ENCODE measurements at places on chromosomes 12 and 14.

GRCh38 chr12:111650912-111651311 lies 34.8 kb downstream of the BRAP start:
- no peak for DNase-seq

DNA sequence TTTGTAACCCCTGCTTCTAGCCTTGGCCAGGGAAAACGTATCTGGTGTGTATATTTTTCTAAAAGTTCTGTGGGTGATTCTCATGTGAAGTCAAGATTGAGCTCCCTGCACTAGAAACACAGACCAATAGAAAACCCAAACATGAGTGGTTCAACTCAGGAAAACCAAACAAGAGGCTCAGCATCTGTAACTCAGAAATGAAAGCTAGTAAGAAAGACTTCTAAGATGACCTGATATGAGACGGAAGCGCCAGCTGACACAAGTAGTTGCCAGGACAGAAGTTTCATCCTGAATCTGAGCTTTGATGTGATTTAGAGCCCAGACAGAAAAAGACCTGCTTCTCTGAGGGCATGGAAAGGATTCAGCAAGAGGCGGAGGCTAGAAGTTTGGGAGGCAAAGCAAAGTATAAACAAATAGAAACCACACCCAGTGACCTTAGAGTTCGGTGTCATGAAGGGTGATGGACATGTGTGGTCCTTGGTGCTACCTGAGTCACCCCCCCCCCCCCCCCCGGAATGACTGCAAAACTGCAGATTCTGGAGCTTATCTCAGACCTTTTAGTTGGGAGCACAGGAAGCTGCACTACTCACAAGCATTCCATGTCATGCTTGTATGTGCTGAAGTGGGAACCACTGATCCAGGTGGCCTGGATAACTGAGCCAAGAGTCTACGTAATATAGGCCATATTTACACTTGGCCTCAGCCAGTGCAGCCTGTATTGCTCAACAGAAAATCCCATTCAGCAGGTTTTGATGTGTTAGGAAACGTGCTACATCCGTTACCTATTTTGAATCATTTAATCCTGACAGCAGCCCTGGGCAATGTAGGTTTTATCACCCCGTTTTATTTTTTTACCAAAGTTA lies 191.3 kb downstream of the ANO6 start:
- DNase-seq = no peak

DNA sequence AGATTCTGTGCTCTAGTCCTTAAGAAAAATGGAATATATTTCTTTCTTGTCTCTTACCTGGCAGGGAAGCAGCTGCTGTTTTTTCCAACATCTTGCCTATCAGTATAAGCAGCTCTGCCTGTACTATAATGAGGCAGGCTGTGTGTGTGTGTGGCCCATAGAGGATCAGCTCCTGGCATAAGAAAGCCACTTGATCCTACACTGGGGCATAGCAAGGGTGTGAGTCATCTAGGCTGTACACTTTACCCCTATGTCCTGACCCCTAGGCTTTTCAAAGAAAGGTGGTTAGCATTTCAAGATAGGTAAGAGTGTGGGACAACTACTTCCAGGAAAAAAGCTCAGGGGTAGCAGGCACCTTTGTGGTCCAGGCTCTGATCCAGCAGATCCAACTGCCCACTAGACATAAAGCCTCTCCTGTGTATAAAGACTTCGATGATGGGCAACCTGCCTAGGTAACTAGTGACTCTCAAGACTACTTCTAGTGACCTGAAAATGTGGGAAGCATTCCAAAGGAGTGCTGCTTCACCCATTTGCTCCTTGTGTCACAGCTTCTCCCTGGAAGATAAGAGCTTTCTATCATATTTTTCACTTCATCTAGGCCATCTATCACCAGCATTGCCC lies 4.9 kb upstream of the SENP1 start:
- DNase-seq = no peak

- no peak for DNase-seq
Measured at GRCh38 chr14:95095996-95096395, 61.3 kb downstream of the DICER1 start.

DNA sequence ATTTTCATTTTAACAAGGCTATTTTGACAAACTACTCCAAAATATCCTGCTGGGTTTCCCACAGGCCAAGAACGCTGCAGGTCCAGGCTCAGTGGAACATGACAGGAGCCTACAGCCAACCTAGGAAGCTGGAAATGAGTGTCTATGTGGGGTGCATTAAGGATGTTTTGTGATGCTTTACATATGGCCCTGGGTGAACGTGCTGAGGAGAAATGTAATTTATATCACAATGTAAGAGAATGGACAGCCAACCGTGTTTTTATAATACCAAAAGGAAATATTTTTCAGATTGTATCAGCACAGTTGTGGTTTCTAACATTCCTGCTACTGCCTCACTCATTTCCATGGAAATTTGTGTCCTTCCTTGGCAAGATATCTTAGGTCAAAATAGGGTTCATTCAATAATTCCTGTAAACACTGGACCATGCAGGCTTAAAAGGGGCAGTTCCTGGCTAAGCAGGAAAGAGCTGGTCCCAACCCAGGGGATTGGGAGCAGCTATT lies 51.5 kb downstream of the ST8SIA1 start:
- peak; percentile 92 for DNase-seq

DNA sequence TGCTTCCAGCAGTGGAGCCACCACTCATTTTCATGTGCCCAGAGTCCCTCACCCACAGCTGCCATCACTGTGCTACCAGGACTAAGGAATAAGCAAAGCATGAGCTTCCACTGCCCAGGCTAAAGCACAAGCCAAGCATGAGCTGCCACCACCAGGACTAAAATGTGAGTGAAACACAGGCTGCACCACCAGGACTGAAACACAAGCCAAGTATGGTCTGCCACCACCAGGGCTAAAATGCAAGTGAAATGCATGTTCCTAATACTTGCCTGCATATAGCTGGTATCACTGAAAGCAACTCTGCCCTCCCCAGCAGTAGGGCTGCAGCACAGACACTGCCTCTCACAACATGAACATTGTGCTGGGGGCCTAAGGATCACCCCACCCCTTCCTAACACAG lies 30.0 kb downstream of the CEP83 start:
- DNase-seq = no peak

DNA sequence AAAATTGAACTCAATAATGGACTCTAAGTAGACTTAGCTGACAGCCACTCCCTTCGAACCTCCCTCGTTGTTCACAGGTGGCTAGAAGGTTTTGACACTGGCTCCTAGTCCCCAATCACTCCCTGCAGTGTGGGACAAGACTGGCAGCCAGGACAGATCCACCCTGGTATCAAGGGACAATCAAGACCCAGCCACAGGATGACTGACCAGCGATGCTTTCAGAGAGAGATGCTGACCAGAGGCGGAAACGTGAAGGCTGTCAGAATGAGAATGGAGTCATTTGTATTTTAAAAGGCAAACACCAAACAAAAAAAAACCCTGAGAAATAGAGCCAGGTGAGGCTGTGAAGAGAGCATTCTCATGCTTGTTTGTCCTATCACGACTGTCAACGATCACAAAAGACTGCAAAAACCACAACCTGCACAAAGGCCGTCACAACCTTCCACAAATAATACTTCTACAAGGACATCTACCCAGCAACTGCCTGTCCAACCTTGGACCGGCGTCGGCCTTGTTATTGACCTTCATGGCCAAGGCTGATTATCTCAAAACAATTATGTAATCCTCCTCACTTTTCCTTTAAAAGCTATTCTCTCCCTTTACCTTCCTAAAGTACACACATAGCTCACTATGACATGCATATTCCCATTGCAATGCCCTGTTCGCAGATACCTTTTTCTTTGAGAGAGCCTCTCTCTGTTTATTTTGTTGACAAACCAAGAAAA lies 13.2 kb downstream of the EIF5 start:
- DNase-seq = no peak

DNA sequence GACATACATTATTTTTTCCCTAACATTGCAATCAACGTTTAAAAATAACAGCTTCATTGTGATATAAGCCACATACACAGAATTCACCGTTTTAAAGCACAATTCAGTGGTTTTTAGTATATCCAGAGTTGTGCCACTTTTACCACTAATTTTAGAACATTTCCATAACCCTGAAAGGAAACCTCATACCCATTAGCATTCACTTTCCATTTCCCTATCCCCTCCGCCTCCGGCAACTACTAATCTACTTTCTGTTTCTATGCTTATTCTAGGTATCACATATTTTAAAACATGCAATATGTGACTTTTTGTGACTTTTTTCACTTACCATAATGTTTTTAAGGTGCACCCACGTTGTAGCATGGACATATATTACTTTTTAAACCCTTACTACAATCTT lies 55.6 kb upstream of the ISM2 start:
- no peak for DNase-seq

DNA sequence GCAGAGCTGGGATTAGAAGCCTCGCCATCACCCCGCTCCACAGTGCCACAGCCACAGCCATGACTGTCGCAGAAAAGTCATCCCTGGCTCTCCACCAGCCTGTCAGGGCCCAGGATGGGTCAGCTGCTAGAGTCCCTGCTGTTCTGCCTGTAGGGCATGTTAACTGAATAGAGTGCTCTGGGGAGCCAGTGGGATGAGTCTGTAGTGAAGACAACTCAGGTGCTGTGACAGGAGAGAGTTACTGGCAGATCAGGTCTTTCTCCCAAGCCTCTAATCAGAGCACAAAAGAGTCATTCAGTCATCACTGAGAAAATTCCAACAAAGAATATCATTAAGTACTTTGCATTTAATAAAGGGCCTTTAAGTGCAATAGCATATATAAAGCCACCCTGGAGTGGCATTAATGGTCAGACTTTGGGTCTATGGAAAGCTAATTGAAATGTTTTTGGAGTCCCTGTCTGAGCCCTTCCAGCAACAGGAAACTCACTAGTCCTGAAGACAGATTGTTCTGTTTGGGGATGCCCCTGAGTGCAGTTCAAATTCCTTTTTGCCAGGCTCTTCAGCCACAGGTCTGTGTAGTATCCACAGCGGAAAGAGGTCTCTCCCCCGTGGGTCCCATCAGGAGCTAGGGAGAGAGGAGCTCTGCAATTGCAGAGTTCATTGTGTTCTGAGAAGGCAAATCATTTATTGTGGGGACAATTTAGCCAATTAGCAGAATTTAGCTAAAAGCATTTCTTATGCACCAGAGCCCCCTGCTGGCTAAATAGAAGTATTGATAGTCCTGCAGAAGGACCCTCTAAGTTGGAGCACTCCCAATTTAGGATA lies 45.2 kb upstream of the C14orf132 start:
- DNase-seq = no peak

GRCh38 chr12:1605129-1606020 lies 11.0 kb upstream of the FBXL14 start:
- peak; percentile 78 for DNase-seq

GRCh38 chr14:50784683-50785456 lies 46.1 kb downstream of the NIN start:
- no peak for DNase-seq

- peak; percentile 23 for DNase-seq
Measured at GRCh38 chr14:87944987-87945604, 47.9 kb downstream of the GALC start.

GRCh38 chr14:92800012-92800411 lies 5.9 kb downstream of the GOLGA5 start:
- DNase-seq = no peak

DNA sequence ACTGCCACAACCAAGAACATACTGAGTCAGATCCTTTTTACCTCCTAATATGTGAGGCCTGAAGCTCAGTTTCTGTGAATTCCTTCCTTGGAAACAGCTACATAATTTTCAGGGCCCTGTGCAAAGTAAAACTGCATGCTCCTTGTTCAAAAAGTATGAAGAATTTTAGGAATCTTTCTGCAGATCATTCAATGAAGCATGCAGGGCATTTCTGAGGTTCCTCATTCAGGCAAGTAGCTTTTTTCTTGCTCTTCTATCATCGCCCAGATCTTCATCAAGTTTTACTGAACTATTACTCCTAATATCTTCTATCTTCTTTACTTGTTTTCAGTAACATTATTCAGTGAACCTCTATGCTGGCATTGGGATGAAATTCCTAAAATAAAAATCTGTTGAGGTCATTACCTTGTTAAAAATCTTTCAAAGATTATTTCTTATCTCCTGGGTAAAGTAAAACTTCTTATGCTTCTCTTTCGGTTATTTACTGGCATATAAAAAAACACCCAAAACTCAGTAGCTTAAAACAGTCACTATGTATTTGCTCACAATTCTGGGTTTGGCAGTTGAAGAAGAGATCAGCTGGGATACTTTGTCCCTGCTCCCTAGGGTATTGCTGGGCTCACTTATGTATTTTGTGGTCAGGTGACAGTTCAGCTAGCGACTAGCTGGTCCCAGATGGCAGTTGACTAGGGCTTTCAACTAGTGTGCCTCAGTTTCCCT lies 42.6 kb upstream of the KRR1 start:
- no peak for DNase-seq

DNA sequence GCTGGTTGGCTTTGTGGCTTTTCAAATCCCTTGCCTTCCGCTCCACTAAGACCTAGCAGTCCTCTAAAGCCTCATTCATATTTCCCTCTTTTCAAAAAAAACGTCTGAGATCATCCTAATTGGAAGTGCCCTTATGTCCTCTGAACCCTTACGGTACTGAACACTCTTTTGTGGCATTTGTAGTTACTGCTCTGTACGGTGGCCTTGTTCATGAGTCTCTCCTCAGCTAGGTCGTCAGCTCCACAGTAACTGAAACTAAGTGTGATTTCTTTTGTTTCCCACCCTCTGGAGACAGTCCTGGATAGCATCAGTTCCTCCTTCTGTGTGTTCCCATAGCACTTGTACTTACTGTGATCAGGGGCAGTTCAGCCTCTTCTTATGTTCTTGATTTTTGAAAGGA lies 49.7 kb downstream of the DAAM1 start:
- no peak for DNase-seq

- no peak for DNase-seq
Measured at GRCh38 chr12:25058012-25058411, 109.1 kb upstream of the BCAT1 start.

DNA sequence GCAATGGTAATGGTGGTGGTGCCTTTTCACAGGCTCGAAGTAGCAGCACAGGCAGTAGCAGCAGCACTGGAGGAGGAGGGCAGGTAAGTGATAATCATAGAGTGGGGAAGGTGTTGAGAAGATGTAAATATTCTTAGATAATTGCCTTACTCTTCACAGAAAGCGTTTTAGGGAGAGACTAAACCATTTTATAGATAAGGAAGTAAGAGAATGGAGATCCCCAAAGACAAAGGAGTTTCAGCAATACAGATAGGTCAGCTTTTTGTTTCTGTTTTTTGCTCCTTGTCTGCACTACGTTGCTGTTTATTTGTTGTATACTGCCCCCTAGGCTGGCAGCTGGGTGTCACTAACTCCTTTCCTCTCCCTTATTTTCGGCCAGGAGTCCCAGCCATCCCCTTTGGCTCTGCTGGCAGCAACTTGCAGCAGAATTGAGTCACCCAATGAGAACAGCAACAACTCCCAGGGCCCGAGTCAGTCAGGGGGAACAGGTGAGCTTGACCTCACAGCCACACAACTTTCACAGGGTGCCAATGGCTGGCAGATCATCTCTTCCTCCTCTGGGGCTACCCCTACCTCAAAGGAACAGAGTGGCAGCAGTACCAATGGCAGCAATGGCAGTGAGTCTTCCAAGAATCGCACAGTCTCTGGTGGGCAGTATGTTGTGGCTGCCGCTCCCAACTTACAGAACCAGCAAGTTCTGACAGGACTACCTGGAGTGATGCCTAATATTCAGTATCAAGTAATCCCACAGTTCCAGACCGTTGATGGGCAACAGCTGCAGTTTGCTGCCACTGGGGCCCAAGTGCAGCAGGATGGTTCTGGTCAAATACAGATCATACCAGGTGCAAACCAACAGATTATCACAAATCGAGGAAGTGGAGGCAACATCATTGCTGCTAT lies 2.0 kb downstream of the SP1 start:
- DNase-seq = peak; percentile 50

All from HT1080 (cell line).